ENCODE measurements at places on chromosomes 7 and 10. TPM values are rescaled to one million over a fixed set of nuclear protein-coding genes. Genes with fewer than 3 reads are reported as not detected.
A peak's percentile ranks its signal among the peaks of the same experiment; 100 is the strongest.

The KAZALD1 gene
- total RNA-seq, result not detected

The CASTOR2 gene
- total RNA-seq, result 7.0 TPM

The PNLIPRP3 gene
- not detected for total RNA-seq

GRCh38 chr10:52621635-52622079 lies 150.9 kb downstream of the MBL2 start:
- no peaks in the 10 kb centered on the region for H3K36me3 ChIP-seq
- H3K27ac ChIP-seq, result no peak overlapping the region
- H3K4me3 ChIP-seq, result no peak overlapping the region
- DNase-seq, result no peak
- H3K4me1 ChIP-seq, result no peaks in the 10 kb centered on the region
- H3K27me3 ChIP-seq, result no peaks in the 10 kb centered on the region

DNA sequence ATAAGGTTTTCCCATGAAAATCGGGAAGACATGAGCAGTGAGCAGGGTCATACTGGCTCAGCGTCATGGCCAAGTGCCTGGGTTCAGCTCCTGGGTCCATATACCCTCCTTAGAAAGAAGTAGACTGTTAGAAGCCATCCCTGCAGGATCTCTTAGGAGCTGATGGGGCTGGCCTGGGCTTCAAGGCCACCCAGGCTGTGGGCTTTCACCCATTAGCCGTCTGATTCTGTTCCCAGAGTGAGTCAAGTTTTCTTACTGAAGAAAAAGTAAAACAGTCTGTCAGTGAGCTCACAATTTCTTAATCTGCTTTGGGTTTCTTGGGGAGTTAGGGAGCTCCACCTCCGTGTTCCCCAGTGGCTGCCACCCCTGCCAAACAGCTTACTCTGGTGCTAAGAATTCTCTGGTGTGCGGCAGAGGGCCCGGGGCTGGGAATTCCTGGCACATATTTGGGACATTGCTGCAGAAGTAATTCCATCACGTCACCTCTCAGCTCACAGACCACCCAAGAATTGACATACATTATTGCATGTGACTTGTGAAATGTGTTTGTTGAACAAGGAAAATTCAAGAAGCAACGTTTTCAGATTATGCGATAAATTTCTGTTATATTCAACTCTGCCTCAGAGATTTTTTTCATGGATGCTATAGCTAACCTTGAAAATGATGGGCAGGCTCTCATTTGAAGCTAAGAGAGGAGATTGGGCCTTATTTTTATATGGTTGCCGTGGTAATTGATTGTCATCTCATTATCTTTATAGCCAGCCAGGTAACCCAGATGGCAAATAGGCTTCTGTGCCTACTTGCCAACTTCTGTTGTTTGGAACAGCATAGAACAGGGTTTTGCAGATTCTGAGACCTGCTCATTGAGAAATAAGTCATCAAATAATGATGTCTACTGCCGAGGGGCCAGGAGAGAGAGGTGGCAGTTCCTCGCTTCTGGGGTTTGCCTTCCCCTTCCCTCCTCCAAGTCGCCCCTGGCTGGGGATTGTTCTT lies 166.4 kb downstream of the CHN2 start:
- H3K4me3 ChIP-seq, result no peak overlapping the region
- no peaks in the 10 kb centered on the region for H3K27me3 ChIP-seq
- no peaks in the 10 kb centered on the region for H3K4me1 ChIP-seq
- H3K27ac ChIP-seq, result no peak overlapping the region

DNA sequence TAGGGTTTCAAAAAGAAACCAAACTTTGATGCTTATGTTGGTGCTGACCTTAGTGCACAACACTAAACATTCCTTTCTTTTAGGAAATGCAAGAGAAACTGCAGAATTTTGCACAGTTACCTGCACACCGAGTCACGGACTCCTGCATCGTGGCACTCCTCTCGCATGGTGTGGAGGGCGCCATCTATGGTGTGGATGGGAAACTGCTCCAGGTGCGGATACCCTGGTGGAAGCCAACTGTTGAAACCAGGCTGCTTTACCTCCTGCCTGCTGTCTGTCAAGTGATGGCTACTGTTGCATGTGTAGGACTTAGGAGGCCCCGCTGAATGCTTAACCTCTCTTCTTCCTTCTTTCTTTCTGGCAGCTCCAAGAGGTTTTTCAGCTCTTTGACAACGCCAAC lies 11.7 kb downstream of the CASP2 start:
- H3K4me1 ChIP-seq, result peaks cover 42% of the 10 kb centered on the region
- peak overlapping the region; percentile 78 for H3K27ac ChIP-seq
- H3K4me3 ChIP-seq, result no peak overlapping the region
- peaks cover 19% of the 10 kb centered on the region for H3K36me3 ChIP-seq

- no peaks in the 10 kb centered on the region for H3K4me1 ChIP-seq
- no peak overlapping the region for H3K4me3 ChIP-seq
- no peaks in the 10 kb centered on the region for H3K27me3 ChIP-seq
Measured at GRCh38 chr7:36440880-36441279, 51.2 kb downstream of the ANLN start.

- no peaks in the 10 kb centered on the region for H3K27me3 ChIP-seq
Measured at GRCh38 chr7:99386584-99387238, 12.2 kb downstream of the ARPC1B start.

GRCh38 chr7:141011443-141011842 lies 3.3 kb downstream of the MRPS33 start:
- peaks cover 29% of the 10 kb centered on the region for H3K4me1 ChIP-seq
- peak overlapping the region; percentile 99 for H3K27ac ChIP-seq
- DNase-seq, result no peak
- peaks cover 10% of the 10 kb centered on the region for H3K36me3 ChIP-seq

- no peaks in the 10 kb centered on the region for H3K36me3 ChIP-seq
- no peak for DNase-seq
- no peaks in the 10 kb centered on the region for H3K4me1 ChIP-seq
- no peak overlapping the region for H3K4me3 ChIP-seq
- no peak overlapping the region for H3K27ac ChIP-seq
Measured at GRCh38 chr7:47578579-47579270, 3.2 kb downstream of the TNS3 start.

- no peaks in the 10 kb centered on the region for H3K4me1 ChIP-seq
- DNase-seq, result no peak
Measured at GRCh38 chr7:146683439-146683838, 566.8 kb downstream of the CNTNAP2 start.

GRCh38 chr10:127926455-127926854 lies 19.6 kb downstream of the PTPRE start:
- H3K36me3 ChIP-seq, result peaks cover 2% of the 10 kb centered on the region
- H3K4me3 ChIP-seq, result no peak overlapping the region
- no peaks in the 10 kb centered on the region for H3K4me1 ChIP-seq
- no peak for DNase-seq
- no peak overlapping the region for H3K27ac ChIP-seq

Data from T-helper 17 cell (primary cell).